ENCODE measurements at places on chromosomes 6 and 20.

- peak; percentile 63 for DNase-seq
Measured at GRCh38 chr20:45890077-45890984, 677 bp downstream of the NEURL2 start.

DNA sequence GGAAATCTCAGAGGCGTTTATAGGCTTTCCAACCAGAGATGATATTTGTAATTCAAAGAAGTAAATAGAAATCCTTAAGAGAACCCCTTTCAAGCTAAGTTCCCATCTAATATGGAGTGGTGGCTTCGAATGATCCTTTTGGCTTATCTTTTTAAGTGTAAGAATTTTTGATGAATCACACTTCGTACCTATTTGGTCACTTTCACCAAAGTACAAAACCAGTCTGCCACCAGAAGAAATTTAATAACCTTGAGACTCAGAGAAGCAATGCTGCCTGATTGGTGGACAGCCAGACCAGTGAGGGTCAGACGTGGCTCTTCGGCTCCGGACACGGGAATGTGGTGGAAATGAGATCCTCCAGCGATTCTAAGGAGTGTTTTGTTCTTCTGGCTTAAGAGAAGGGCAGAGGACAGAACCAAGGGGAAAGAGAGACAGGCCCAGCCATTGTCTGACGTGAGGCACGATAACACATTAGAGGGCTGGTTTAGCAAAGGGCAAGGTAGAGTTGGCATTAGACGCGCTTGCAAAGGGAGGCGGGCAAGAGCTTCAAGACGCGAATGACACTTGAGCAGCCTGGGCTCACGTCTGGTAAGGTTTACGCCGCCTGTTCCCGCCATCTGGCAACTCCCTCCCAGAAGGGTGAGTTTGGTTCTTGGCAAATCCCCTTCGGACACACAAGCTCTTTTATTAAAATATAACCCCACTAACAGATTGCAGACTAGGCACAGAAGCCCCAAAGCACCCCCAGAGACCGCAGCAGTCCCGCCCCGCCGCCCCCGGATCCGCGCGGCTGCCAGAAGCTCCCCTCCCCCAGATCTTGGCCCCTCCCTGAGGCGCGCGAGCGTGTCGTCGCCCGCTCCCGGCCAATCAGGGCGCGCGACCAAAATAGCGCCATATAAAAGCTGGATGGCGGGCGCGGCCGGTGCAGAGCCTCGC lies 50.0 kb upstream of the EZR start:
- DNase-seq = peak; percentile 99

DNA sequence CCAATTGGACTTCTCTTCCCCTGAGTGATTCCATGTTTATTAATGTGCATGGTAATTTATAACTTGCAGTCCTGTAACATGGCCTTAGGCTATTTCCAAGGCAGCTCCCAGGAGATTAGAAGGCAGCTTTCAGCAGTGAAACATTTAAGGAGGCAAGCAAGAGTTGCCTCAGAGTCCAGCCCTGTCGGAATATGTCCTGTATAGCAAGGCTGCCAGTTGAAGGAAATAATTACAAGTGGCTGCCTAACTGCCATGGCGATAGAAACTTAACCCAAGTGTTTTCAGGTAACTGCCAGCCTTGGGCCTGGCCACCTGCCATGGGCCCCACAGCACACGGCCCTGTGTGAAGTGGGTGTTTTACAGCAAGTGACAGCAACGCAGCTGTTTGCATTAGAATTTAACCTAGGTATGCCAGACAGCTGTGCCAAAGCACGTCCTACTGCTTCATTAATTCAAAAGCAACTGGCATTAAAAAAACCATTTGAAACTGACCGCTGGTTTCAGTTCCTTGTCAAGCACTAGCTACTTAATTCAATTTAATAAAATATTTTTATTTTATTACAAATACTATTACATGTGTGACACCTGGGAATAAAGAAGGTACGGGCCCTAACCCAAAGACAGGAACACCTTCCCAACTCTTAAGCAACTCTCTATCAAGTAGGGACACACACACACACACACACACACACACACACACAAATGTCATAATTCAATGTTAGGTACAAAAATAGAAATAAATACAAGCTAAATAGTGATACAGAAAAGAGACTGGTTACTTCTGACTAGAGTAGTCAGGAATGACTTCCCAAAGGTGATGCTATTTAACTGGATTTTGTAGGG lies 151.8 kb upstream of the HEY2 start:
- no peak for DNase-seq

DNA sequence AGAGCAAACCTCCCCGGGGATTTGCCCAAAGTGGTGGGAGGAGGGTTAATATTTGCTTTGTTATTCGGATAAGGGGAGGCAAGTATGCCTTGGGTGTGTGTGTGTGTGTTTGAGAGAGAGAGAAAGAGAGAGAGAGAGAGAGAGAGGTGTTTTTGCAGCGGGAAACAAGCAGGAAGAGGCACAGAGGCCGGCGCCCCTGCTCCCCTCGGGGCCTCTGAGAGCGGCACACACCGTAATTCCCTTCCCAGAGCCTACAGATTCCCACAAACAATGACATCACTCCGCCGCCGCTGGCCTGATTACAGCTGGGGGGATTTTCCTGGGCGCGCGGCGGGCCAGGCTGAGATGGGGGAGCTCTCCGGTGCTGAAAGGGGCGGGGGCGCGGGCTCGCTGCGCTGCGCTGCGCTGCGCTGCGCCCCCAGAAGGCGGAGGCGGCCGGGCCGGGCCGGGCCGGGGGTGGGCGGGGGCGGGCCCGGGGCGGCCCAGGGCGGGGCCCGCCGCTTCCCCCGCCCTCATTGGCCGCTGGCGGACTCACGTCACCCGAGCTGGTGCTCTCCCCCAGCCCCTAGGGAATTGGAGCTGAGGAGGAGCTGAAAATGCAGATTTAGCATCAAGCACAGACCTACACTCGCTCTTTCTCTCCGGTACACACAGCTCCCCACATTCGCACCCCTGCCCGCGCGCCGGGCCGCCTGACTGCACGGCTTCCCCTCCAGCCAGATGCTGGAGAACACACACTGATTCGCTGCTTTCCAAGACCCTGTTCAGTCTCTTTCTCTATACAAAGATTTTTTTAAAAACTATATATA lies at the start of gene PCSK2:
TSS of gene PCSK2 (plus strand) at position 631 of the 809 bp plus-strand sequence. CDS start 266 bp downstream, outside the sequence.
- DNase-seq = no peak

- DNase-seq = no peak
Measured at GRCh38 chr20:8213270-8213669, 81.2 kb downstream of the PLCB1 start.

DNA sequence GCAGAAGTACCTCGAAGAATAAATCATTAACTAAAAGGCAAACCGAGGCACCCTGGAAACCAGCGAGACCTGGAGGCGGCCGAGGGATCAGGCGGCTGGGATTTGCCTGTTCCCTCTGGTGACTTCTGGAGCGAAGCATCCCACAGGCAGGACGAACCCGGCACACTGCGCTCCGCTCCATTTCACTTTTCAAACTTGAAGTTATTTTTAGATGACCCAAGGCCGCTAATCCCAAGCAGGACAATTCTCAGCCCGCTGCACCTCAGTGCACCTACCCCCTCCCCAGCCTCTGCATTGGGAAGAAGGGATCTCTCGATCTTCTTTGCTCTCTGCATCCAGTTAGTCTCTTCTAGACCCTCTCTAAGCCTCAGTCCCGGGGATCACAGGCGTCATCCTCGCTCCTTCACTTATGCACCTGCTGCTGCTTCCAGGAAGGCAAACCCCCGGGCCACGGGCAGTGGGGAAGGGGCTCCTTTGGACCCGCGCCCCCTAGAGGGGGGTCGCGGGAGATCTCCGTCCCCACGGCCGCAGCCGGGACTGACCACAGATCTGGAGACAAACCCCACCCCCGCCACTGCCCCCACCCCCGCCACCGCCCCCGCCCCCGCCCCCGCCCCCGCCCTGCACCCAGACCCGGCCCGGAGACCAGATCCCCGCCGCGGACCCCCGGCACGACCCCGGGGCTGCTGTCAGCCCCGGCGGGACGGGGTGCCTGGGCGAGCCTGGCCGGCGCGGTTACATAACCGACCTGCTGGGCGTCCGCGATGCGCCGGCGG lies 636 bp downstream of the RCAN2 start:
- no peak for DNase-seq

DNA sequence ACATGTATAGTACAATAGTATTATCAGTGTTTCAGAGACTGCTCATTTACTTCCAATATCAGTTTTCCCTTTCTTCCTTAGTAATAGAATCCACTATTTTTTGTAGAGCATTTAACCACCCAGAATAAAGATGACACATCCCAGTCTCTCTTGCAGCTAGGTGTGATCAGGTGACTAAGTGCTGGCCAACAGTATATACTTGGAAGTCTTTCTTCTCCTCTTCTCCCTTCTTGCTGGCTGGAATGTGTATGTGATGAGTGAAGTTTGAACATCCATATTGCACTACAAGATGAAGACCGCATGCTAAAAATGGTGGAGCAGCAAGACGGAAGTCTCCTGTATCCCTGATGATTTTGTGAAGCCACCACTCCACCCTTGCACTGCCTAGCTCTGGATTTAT lies 14.5 kb upstream of the BTBD9 start:
- DNase-seq = no peak

- DNase-seq = peak; percentile 67
Measured at GRCh38 chr20:36950414-36951197, 902 bp downstream of the SAMHD1 start.

DNA sequence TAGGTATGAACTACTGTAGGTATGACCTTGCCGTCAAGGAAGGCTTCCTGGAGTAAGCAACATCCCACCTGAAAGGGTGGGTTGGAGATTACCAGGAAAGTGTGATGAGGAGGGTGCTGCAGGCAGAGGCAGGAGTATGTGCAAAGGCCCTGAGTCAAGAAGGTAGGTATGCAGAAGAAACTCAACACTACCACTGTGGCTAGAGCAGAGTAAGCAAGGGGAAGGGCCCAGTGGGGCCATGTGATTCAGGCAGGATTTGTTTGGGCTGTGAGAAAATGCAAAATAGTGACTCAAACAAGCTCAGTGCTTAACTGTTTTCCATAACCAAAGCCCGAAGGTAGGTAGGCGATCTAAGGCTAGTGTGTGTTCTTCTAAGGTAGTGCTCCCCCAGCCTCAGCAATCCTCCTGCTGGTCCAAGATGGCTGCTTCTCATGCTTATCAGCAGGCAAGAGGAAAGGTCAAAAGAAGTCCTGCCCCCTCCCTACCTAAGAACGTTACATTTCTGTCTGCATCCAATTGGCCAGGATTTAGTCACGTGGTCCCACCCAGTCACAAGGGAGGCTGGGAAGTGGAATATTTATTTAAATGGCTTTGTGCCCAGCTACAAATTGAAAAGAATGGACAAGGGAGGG lies 36.2 kb upstream of the HMGA1 start:
- DNase-seq = no peak
